Fibroblast of skin of abdomen (primary cell): ENCODE measurements at places on chromosomes 5 and 9.
A peak's percentile ranks its signal among the peaks of the same experiment; 100 is the strongest.

DNA sequence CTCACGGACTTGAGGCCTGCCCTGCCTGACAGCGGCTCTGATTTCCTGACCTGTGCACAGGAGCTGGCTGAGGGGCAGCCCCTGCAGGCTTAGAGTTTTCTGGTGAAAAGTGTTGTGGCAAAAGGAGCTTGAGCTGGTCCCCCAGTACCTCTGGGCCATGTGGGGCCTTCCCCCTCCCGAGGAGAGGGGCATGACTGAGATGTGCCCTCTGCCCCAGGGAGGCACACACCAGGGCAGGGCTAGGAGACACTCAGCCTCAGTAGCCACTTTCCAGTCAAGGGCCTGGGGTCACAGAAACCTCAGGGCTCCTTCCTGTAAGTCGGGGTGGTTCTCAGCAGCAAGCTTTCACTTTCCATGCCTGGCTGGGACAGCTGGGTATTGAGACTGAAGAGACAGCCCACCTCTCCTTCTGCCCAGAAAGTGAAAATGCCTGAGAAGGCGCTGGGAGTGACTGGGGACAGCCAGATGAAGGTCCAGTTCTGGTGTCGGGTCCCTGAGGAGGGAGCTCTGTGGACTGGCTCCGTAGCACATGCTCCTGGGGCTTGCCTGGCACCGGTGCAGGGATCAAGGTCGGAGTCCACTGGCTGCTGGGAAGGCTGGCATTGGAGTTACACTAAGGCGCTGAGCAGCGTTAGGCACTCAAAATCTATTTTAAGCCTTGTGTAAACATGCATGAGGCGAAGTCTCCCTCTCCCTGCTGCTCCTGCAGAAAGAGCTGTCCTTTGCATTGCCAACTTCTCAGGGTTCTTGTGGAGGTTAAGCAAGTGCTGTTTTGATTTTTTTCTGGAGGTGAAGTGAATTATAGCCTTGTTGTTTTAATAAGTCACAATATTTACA lies 394.9 kb downstream of the GADD45G start:
- DNase-seq, result peak; percentile 45

GRCh38 chr9:33404788-33405362 lies 2.5 kb upstream of the AQP7 start:
- no peak for DNase-seq

DNA sequence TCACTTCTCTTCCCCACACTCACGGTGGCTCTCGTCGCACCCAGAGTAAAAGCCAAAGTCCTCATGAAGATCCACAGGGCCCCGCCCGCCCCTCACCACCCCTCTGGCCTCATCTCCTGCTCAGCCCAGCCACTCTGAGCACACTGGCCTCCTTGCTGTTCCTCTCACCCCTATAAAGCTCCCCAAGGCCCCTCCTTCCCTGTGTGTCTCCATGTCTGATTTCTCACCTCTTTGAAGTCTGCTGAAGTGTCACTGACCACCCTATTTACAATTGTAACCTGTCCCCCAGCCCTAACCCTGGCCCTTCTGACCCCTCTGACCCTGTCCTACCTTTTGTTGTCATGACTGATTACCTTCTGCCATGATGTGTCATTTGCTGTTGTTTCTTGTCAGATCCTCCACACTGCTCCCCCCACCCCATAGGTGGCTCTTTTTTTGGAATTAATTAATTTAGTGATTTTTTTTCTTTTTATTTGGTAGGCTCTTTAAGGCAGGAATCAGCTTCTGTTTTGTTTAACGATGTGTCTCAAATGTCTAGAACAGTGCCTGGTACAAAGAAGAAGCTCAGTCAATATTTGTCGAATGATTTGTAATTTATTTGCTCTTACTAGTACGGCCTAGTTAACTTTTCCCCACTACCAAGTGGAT lies 90.2 kb downstream of the IQGAP2 start:
- DNase-seq, result no peak

DNA sequence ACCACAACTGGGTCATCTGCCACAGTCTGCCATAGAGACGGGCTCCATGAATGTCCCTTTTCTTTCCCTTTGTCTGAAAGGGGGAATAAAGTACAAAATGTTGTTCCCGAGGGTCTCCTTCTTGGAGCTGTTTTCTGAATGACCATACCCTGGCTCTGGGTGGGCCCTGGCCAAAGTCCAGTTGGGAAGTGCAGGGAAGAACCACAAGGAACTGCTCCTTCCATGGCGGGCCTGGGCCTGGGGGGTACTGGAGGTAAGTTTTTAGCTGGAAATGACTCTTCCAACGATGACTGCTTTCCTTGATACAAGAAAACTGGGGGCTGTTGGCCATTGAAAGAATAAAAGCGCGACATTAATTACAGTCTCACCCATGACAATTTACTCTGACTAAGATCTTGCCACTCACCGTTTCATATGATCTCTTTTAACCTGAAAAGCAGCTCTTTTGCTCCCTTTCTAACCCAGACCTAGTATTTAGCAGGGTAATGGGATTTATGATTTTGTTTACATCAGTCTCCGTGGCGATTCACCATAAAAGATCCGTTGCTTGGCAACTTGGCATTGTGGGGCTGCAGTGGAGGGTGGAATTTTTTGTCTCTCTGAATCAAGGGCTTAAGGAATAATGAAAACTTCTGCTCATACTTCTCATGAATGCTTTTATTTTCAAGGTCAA lies 89.2 kb upstream of the PTCH1 start:
- no peak for DNase-seq

GRCh38 chr5:108810717-108811116 lies 63.0 kb downstream of the FER start:
- no peak for DNase-seq

- peak; percentile 94 for DNase-seq
Measured at GRCh38 chr5:80860924-80861613, 99.1 kb upstream of the RASGRF2 start.

DNA sequence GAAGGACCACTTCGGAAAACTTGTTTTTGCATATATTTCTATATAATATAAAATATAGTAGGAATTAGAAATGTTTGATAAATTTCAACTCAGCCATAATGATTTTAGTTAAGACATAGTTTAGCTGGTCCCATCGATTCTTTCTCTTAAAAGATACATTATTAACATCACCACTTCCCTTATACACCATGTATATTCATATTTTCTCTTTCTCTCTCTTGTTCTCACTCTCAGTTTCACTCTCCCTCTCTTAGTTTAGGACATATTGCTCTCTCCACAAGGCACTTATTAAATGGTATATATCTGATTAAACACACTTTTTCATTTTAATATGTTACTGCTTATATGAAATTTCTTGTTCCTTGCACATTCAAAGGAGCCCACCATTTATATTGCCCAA lies 90.1 kb upstream of the RASEF start:
- DNase-seq, result no peak

GRCh38 chr9:108389056-108389455 lies 466.7 kb downstream of the ACTL7B start:
- no peak for DNase-seq

- DNase-seq, result no peak
Measured at GRCh38 chr9:133058071-133058470, 3.7 kb upstream of the CEL start.

DNA sequence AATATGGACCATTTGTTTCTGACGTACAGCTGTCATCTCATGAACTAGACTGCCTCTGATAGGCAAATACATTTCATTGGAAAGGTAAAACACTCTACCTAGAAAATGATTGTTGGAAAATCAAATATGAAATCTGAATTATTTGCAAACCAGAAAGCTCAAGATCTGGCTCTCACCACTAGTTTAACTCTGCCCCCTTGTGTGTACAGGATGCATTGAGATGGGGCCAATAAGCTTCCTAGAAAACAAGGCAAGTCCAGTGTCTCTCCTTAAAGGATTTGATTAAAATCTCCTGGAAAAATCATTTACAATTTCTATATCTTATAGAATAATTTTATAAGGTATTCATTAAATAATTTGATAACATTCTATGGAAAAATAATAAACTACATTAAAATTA lies 311.9 kb upstream of the ANKH start:
- no peak for DNase-seq

- no peak for DNase-seq
Measured at GRCh38 chr5:137741-138140, 45.8 kb downstream of the PLEKHG4B start.

DNA sequence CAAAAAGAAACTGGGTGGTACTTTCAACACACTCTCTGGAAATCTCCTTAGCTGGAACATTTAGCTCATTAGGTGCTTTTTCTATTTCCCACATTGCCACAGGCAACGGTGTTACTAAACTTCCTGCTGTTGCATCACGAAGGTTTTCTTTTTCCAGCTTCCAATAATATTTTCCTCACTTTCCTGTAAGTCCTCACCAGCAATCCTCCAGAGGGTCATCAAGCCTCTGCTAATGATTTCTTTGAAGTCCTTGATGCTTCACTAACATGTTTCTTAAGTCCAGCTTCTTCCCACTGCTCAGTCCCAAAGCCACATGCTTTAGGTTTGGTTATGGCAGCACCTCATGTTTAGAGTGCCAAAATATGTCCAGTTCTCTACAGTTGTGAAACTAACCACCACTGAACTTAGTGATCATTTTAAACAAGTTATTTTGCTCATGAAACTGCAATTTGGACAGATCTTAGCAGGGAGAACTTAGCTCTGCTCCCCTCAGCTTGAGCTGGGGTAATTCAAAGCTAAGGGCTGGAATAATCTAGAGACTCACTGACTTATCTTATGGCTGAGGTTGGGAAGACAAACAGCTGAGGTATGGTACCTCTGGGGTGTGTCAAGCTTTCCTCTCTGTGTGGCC lies 39.9 kb upstream of the RETREG1 start:
- DNase-seq, result no peak

DNA sequence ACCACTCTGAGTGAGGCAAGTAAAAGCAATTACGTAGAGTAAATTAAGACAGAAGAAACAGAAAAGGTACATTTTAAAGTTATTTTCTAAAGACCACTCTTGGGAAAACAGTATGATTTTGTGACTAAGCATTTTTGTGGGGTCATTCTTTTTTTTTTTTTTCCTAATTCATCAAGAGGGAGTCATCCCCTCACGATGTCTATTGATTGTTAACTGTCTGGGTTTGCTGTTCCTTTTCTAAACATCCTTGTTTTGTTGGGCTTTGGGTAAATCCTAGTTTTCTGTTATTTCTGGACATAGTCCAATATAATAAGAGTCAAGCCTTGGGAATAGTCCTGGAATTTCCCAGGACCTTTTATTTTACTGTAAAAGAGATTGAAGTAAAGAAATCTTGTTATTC lies 63.8 kb downstream of the ANKRD55 start:
- peak; percentile 75 for DNase-seq

DNA sequence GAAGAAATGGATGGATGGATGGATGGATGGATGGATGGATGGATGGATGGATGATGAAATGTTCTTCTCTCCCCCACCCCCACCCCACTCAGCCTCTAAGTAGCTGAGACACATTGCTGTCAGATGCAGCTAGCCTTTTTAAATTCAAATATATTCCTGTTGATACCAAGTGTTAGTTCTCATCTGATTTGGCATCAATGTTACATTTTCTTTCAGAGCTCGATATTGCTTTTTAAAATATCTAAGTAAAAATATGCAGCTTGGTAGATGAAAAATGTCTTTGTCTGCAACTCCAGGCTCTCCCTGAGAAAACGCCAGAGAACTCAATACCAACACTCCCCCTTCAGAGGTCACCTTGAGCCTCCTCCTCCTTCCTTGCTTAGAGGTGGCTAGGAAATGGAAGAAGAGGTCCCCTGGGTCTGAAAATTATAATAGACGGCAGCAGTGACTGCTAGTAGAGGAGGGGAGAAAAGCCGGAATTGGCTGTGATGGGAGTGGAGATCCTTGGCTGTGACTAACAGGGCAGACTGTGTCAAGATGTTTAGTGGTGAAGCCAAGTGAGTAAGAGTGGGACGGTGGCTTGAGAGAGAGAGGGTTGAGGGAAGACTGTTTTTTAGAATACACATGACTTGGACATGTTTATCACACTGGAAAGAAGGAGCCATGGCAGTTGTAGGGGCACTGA lies 156.0 kb downstream of the ZNF462 start:
- DNase-seq, result peak; percentile 80

DNA sequence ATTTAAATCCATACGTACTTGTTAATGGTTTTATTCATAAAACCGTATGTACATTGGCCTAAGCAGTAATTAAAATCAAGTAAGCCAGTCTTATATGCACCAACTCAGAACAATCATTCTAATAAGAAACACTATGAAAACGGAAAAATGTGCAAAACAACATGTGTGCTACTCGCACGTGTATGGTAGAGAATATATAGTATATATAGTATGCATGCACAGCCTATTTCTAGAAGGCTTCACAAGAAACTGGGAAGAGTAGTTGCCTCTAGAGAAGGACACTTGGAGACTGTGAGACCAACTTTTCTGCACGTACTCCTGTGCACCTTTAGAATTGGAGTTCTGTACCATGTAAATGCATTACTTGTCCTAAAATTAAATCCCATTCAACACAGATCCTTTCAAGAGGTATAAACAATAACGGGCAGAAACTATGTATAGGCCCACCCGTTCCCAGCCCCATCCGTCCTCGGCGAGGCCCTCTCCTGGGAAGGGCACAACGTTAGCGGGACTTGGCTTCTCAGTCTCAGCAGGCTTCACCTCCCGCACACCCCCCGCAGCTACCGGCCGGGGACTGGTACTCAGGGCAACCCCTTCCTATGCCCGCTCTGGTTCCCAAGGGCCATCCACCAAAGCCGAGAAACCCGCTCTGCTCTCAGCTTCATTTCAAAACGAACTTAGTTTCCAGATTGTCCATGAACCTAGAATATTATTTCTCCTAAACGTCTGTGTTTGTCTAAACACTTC lies 2.0 kb downstream of the CDC14B start:
- DNase-seq, result no peak

- DNase-seq, result no peak
Measured at GRCh38 chr5:151077967-151078366, 2.9 kb downstream of the TNIP1 start.
